ENCODE measurements at places on chromosomes 2 and 18. TPM values are rescaled to one million over a fixed set of nuclear protein-coding genes. Genes with fewer than 3 reads are reported as not detected.

The ATAD2B gene
- total RNA-seq, result 48.3 TPM

The ERICH2 gene
- not detected for total RNA-seq

The NDC80 gene
- 8.2 TPM for total RNA-seq

The TMEM198 gene
- 0.42 TPM for total RNA-seq
